Lower leg skin (tissue), 4 donors: ENCODE measurements at places on chromosomes 16 and 17.

- DNase-seq = no peak
Observed at GRCh38 chr17:10033449-10033848, 128.4 kb upstream of the RCVRN start.

- DNase-seq = no peak
Observed at GRCh38 chr17:78785011-78785662, 3.1 kb upstream of the CYTH1 start.

- DNase-seq = no peak
Observed at GRCh38 chr16:67733734-67734470, 14.8 kb upstream of the GFOD2 start.

DNA sequence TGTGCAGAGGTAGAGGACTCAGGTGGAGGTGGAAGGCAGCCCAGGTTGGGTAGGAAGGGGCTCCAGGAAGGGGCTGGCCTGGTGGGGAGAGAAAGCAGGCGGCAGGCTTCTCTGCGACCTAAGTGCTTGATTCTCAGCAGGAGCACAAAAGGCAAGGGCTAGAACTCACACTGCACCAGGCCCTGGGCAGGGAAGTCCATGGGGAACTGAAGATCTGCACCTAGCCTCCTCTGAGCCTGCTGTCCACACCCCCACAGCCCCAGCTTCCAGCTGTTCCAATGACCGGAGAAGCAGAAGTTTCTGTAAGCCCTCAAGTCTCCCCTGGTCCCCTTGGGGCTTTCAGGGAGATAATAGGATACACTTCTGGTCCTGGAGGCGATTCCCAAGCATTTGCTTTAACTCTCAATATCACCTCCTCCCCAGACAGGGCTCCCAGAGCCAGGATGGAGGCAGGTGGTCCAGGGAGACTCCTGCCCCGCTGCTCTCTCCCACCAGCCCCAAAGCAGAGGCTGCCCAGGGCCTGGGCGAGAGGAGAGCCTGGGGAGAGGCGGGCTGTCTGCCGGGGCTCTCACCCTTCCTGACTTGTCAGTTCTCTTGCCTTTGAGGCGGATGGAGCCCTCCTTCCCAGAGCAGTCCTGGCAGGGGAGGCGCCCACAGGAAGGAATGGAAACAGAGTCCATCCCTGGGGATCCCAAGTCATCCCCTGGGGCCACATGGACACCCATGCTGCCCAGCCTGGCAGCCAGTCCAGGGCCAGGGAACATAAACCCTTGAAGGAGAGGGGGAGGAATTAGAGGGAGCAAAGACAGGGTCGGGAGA is 126.0 kb downstream of the RBFOX3 start:
- no peak for DNase-seq

DNA sequence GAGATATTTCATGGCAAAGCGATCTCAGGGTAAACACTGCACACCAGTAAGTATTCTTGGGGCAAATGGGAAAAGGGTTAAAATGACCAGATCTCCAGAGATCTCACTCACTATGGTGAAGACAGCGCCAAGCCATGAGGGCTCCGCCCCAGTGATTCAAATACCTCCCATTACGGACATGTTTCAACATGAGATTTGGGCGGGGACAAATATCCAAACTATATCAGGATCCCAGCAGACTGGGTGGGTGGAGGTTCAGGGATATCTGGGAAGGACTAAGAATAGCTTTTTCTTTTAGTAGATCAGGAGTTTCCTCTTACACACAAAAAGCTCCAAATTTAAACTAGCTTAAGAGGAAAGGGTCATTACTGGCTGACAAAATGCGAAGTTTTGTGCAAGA is 181.7 kb downstream of the WWOX start:
- DNase-seq = no peak

GRCh38 chr17:77810536-77810935 is 148.0 kb upstream of the TNRC6C start:
- DNase-seq = peak; percentile 91

DNA sequence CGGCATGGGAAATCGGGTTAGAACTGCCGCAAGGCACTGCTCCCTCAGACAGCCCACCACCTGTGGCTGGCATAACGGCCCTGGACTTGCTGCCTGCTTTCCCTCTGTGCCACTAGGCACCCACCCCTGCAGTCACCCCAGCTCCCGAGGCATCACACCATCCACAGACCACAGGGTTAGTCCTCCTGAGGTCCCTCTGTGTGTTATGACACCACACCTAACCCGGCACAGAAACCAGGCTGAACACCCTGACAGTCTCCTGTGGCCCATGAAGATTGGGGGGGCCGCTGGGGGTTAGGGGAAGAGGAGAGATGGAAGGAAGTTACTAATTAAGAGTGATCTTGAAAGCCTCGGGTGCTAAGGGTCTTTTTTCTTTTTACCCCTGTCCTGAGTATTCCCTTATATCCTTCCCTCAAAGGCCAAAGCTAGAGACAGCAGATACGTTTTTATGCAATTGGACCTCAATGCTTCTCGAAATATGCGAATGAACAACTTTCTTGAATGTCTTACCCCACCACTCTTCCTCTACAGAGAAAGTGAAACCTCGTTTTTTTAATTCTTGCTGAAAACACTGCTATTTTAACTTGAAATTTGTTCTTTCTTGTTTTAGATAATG is 7.0 kb downstream of the CYTH1 start:
- DNase-seq = no peak

DNA sequence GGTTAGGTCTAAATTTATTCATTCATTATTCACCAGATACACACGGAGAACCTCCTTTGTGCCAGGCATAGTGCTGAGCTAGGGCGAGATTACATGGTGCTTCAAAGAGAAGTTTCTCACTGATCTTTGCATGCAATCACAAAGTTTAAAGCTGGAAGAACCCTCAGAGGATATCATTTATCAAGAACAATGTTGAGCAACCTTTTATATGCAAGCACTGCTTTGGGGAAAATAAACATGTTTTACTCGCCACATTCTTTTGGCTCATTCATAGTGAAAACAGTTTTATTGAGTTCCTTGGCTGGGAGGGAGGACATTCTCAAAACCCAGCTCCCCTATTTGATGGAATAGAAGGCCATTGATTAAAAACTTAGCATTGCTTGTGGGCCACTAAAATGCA is 49.8 kb upstream of the XYLT1 start:
- no peak for DNase-seq

- no peak for DNase-seq
Observed at GRCh38 chr16:9256196-9256595, 164.8 kb downstream of the HAPSTR1 start.

DNA sequence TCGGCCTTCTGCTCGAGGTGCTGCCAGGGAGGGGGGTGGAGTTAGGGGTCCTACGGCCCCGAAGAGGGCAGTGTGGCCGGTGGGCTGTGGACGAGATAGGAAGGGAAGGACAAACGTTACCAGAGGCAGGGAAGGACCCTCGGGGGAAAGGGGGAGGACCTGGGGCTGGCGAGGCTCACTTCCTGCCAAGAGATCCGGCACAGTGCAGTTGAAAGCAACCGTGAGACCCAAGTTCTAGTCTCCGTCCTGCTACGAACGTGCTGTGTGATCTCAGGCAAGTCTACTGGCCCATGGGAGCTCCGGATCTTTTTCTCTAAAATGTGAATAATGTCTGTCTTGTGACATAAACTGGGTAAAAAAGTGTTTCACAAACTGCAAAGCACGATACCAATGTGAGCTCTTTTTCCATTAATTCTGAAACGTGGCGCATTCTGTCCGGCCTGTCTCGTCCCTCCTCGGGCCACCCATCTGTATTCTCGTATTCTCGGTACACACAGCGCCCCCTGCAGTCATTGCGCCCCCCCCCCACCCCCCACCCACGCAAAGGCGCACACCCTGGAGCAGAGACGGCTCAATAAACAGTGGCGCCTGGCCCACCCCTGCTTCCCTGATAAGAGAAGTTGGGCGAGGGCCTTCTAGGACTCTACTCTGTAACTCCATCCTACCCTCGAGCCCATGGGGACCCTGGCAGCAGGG is 8.8 kb downstream of the CYGB start:
- DNase-seq = no peak

- DNase-seq = no peak
Observed at GRCh38 chr17:38352245-38353085, 821 bp downstream of the SOCS7 start.

- no peak for DNase-seq
Observed at GRCh38 chr17:5619088-5619740, 34.9 kb upstream of the NLRP1 start.

DNA sequence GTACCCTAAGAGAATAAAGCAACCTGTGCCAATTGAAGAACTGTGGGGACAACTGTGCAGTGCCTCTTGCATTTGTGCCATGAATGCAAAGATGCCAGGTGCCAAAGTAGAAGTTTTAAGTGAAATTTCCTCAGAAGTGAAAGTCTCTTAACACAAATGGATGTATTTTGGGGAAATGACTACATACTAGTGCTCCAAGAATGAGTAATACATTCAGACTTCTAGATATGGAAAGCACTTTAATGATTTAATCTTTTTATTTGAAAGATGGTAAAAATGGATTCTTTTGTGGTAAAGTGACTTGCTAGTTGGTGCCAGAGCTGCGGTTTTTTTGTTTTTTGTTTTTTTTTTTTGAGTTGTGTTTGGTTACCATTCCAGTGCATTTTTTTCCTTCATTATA is 15.0 kb downstream of the UTP18 start:
- no peak for DNase-seq

- DNase-seq = no peak
Observed at GRCh38 chr16:55668340-55669281, 12.8 kb downstream of the SLC6A2 start.

DNA sequence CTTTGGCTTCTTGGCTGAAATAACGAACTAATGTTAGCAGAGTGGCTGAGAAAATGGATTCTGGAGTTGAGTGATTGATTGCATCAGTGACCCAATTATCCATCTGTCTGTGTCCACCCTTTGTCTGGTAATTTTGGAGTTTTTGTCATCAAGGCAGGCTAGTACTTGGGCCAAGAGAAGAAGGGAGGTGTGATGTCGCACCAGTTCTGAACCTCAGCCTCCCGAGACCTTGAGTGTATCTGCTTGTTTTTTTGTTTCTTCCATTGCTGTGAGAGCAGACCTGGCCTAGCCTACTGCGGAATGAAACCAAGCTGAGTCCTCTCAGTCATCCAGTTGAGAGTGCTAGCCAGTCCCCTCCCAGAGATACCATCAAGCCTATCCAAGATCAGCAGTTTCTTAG is 4.5 kb downstream of the ABCA8 start:
- no peak for DNase-seq

DNA sequence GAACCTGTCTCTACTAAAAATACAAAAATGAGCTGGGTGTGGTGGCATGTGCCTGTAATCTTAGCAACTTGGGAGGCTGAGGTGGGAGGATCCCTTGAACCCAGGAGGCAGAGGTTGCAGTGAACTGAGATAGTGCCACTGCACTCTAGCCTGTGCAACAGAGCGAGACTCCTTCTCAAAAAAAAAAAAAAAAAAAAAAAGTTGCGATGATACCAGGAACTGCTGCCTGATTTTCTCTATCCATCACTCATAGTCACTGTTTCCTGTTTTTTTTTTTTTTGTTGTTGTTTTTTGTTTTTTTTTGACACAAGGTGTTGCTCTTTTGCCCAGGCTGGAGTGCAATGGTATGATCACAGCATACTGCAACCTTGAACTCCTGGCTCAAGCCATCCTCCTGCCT is 59.2 kb downstream of the ABCC1 start:
- DNase-seq = no peak

- DNase-seq = no peak
Observed at GRCh38 chr17:40072735-40073346, 10.1 kb downstream of the THRA start.

GRCh38 chr16:23194497-23195221 is 12.1 kb downstream of the SCNN1G start:
- no peak for DNase-seq

DNA sequence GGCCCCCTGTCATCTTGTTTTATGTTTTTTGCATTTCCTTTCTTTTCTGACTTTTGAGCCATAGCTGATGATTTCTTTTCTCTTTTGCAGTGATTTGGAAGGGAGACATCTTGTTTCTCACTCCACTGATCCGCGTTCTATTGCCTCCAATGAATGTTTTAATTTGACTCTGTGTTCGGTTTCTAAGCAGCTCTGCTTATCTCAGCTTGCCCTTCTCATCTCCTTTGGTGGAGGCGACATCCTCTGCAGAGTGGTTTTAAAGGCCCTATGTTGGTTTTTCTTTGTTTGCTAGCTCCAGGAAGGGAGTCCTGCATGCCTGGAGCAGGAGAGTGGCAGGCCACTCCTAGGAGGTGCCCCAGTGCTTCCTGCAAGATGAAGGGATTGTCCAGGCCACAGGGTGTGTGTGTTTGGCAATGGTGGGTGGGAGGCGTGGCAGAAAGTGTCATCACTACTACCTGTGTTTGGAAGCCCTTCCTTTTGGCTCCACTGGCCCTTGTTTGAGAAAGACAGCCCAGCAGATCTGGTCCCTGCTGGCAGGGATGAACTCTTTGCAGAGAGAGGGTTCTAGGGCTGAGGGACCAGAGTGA is 13.6 kb downstream of the SMPD3 start:
- peak; percentile 65 for DNase-seq

GRCh38 chr17:72710202-72710601 is 382.3 kb downstream of the SLC39A11 start:
- no peak for DNase-seq

GRCh38 chr17:42271006-42271778 is 5.0 kb downstream of the STAT5B start:
- no peak for DNase-seq

- no peak for DNase-seq
Observed at GRCh38 chr16:80627108-80627507, 86.3 kb downstream of the DYNLRB2 start.

- DNase-seq = no peak
Observed at GRCh38 chr17:5247621-5248020, 13.0 kb upstream of the SCIMP start.

DNA sequence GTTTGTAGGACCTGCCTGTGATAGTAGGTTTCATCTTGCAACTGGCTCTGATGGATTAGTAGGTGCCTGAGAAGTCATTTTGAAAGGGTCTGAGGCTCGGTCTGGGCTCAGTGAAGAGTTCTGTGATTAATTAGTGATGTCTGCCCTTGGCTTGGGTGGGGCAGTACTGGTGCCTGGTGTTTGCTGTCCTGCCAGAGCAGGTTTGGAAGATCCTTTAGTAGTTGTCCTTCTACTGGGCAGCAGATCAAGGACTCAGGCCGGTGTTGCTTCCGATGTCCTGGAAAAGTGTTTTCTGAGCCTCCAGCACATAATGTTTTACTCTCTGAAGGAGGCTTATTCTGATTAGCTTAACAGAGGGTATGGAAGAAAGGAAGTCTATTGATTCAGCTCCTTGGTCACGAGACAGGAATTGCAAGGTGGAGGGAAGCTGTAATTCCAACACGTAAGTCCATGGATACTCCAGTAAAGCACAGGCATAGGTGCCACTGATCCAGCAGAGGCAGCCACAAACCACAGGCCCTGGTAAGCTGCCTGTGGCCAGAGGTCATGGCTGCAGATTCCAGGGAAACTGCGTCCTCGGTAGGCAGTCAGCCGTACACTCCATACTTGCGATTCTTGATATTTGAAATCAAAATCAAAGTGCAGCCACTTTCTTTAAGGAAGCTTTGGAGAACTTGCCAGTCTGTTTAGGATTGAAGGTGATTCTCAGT is 18.7 kb downstream of the HLF start:
- DNase-seq = no peak
